T follicular helper cell (primary cell): ENCODE measurements at places on chromosomes 2 and 18.

DNA sequence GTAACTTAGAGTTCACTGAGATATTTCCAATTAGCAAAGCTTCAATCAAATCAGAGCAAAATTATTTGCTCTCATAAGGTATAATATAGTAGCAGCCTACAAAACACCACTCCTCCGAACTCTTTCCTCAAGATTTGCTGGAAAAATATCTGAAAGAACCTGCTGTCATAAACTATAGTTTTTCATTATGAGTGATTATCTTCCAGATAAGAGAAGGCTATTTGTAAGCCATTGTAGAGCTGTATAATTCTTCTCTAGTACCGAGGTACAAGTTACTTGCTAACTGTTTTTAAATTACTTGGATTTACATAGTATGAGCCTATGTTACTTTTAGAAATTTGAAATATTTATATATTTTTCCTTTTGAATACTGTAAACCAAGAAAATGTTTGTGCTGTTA, 2.1 kb downstream of the NDC80 start:
- DNase-seq = no peak

DNA sequence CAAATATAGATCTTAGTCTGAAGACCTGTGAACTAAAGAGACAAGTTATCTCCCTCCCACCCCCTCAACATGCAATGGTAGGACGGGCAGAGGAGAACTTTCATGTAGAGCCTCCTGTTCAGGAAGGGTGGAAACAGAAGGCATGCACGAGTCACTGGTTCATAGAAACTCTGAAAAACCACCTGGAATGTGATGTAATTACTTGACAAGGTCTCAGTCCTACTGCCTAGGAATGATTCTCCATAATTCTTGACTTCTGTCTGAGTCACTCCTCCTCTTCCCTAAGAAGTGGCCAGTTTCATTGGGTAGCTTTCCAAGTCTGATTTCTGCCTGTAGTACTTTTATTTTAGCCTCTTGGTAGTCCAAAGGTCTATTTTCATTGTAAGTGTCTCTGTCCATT, 277.3 kb downstream of the PTPRM start:
- DNase-seq = no peak

DNA sequence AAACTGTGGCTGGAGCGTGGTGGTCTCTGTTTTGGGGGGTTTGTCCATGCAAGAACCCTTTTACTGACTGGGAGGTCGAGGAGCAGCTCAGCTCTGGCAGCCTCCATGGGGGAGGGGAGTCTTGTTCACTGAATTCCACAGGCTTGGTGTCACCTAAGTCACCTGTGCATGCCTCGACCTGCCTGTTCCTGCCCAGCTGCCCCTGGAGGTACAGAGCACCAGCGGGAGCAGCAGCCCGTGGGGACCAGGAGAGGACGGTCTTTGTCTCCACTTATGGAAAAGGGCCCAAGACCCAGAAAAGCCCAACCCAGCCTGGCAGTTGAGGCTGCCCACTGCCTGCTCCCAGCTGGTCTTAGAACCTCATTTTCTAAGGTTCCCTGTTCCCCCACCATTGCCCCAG, 168.7 kb upstream of the AGAP1 start:
- no peak for DNase-seq

DNA sequence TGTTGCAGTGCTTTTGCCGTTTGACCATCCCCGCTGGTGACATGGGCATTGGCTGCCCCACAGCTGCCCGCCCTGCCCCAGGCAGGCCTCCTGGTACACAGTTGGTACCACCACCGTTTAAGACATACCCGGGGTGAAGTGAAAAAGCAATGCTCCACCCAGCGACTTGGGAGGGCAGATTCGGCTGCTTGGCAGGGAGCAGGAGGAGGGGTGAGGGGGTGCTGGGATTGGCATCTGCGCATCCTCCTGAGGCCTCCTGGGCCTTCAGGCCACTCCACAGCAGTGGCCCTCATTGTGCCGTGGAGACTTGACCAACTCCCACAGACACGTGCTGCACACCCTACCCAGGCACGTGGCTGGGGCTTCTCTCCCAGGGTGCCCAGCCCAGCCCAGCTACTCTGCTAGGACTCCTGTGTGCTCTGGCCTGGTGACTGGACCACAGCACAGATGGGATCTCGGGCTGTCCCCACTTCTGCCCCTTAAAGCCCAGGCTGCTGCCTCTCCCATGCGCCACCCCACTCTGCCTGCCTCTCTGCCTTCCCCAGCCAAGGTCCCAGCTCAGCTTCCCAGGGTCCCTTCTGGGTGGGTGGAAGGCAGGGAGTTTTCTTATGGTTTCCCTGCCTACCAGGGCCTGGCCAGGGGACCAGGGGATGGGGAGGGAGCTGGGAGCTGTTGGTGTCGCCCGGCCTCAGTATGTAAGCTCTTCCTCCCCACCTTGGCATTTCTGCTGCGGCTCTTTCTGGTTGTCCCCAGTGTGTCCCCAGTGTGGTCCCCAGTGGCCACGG, 157.0 kb upstream of the HS6ST1 start:
- no peak for DNase-seq

GRCh38 chr2:49029406-49029805, 124.9 kb downstream of the FSHR start:
- DNase-seq = no peak

DNA sequence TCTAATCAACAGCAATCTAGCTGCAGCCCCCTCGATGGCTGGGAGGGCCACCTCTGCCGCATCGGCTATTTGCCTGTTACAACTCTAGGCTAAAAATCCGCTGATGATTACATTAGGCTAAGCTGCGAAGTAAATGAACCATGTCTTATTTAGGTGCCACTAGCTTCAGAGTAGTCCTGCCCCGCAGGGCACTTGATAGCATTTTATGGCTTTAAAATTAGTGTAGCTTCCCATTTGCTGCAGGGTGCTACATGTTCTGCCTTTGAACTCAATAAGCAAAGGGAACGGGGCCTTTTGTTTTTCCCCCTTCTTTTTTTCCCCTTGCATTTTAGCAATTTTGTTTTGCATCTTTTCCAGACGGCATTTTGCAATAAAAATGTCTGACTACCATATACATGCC, 270.2 kb downstream of the GBX2 start:
- DNase-seq = no peak

DNA sequence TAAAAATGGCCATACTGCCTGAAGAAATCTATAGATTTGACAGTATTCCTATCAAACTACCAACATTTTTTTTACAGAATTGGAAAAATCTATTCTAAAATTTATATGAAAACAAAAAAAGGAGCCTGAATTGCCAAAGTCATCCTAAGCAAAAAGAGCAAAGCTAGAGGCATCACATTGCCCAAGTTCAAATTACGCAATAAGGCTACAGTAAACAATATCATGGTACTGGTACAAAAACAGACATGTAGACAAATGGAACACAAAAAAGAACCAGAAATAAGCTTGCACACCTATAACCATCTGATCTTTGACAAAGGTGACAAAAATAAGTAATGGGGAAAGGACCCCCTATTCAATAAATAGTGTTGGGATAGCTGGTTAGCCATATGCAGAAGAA, 50.2 kb upstream of the THSD7B start:
- DNase-seq = no peak

DNA sequence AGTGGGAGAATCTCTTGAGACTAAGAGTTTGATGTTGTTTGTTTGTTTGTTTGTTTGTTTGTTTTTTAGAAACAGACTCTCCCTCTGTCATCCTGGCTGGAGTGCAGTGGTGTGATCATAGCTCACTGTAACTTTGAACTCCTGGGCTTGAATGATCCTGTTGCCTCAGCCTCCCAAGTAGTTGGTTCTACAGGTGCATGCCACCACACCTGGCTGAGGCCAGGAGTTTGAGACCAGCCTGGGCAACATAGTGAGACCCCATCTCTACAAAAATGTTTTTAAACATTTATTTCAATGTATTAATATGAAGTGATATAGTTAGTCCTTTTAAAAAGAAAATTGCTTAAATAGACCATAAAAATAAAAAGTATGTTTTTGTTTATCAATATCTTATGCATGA, 35.6 kb downstream of the MAP3K19 start:
- DNase-seq = no peak

GRCh38 chr2:56224316-56224715, 40.5 kb downstream of the CCDC85A start:
- no peak for DNase-seq

DNA sequence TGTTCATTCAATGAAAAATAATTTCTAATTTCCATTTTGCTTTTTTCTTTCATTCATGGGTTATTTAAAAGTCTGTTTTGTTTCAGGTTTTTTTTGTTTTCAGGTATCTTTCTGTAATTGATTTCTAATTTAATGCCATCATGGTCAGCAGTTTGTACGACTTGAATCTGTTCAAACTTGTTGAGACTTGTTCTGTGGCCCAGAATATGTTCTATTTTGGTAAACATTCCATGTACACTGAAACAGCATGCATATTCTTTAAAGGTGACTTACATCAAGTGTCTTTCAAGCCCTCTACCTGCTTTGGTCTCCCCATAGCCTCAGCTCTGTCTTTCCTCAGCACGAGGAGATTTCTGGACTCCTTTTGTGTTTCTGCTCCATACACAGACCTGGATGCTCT, 49.1 kb downstream of the CYP1B1 start:
- DNase-seq = no peak

DNA sequence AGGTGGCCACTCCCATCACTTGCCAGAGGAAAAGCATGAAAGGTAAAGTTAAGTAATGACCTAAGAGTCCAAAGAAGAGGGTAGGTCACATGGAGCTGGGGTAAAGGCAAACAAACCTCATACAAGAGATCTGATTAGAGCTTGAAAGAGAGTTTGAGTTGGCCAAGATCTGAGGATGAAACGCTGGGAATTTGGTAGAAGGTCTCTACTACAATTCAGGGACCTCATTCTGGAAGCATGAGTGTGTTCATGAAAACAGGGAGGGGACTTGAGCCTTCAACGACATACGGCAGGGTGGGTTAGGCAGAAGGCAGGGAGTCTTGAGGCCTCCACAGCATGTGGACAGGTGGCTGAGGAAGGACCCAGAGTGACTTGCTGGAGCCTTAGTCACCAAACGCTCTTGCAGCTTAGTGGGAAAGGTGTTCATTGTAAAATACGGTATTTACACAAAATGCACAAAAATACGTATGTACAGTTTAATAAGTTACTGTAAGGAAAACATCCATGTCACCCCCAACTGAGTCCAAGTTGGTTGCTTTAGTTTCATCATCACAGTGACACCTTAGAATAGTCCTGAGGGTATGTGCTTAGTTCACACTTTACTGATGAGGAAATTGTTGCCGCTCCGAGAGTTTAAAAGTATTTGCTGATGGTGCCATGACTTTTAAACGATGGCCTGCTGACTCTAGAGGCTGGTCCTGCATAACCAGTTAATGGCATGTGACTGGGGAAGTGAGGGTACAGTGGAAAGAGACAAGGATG, 5.0 kb upstream of the FARP2 start:
- no peak for DNase-seq

GRCh38 chr2:241686324-241686649, 328 bp downstream of the DTYMK start:
- DNase-seq = no peak

- DNase-seq = no peak
Observed at GRCh38 chr2:234107861-234108260, 57.4 kb downstream of the SPP2 start.

DNA sequence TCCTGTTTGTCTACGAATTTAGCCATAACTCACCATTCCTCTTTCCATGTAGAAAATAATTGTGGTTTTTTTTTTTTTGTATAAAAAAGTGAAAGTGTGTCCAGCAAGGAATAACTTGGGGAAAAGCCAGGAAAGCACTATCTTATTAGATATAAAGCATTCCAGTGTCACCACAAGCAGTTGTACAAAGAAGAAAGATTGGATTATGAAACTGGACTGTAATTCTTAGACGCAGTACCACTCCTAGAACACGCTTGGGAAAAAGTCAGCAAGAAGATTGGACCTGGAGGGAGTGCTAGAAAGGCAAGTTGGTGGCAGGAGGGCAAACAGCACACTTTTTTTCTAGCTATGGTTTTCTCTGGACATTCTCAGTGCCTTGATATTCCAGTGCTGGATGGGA, 186.7 kb downstream of the PARD3B start:
- no peak for DNase-seq

GRCh38 chr18:49747876-49748275, 65.5 kb downstream of the ACAA2 start:
- no peak for DNase-seq

- DNase-seq = no peak
Observed at GRCh38 chr2:176579608-176580007, 310.4 kb downstream of the MTX2 start.

GRCh38 chr2:56015711-56016115, 92.1 kb upstream of the EFEMP1 start:
- DNase-seq = no peak

DNA sequence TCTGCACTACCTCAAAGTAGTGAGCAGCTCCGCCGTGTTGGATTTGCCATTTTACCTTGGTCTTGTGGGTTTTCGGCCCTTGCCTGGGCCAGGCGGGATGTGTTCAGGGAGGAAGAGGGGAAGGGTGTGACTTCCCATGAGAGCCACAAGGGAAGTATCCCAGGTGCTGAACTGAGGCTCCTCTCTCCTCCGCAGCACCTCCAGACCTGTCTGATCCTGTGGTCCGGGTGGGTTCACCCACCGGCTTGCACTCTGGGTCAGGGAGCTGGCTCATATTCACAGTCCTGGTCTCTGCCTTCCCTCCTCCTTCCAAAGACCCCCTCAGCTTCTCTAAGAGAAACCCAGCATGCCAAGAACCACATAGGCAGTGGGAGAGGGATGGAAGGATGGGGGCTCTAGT, 235.8 kb downstream of the SEPTIN10 start:
- no peak for DNase-seq

DNA sequence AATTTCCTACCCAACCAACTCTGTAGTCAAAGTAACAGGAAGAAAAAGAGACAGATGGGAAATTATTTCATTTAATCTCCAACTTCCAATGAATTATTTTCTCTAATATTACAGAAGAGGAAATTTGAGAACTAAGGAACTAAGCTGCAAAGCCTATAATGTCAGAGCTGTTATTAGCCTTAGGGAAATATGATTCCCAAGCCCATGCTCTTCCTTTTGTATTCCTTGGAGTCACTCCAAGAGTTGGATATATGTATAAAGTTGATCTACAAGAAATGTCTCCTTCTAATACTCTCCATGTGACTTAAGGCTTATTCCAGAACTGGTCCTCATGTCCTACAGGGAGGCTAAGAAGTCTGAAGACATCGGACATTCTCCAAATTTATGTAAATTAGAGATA, 31.6 kb upstream of the VWC2L start:
- no peak for DNase-seq

- DNase-seq = no peak
Observed at GRCh38 chr18:66156946-66157687, 406.3 kb downstream of the CDH7 start.

- no peak for DNase-seq
Observed at GRCh38 chr2:236986524-236987330, 99.0 kb upstream of the COPS8 start.

DNA sequence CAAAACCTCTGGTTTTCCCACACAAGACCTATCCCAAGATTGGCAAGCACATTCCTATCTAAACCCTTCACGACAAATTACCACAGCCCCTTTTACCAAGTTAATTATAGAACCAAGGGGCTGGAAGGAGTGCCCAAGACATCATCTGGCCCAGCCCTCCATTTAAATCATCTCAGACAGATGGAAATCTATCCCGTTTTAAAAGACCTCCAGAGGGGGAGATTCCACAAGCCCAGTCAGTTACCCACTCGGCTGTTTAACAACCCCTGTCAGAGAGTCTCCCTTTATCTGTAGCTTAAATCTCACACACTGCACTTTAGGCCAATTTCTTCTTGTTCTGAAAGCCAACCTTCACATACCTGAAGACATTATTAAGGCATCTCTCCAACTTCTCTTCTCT, 179.1 kb upstream of the MEIS1 start:
- DNase-seq = no peak
